ENCODE measurements at places on chromosomes 16 and 17.

GRCh38 chr16:8832717-8833105 lies 35.1 kb downstream of the PMM2 start:
- DNase-seq = no peak

DNA sequence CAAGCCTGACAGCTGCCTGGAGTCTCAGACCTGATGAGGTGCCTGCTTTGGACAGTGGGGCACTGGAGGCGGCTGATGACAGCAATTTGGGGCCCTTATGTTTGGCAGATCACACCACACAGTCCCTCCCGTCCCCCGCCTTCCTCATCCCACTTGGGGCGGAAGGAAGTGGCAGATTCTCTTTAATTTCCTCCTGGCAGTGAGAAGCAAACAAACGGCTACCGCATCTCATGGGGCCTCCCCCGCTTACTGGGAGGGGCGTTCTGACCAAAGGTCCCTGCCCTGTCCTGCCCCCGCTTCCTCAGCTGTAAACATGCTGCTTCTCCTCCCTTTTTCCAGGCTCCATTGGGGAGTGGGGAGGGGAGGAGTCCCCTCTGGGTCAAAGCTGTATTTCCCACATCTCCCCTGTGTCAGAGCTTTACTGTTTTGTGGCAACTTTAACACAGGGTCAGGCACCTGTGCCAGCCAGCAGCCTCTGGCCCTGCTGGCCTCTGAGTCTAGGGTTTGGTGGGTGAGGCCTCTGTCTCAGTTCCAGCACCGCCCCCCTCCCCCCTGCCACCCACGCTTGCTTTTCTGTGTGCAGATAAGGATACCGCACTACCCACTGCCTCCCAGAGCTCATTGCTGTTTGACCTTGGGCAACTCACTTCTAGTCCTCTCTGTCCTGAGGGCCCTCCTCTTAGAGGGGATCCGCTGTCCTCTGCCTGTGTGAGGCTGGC lies 5.4 kb upstream of the NFATC3 start:
- DNase-seq = no peak

- DNase-seq = no peak
Measured at GRCh38 chr16:68734782-68735181, 2.3 kb upstream of the CDH1 start.

- no peak for DNase-seq
Measured at GRCh38 chr17:8818047-8818446, 18.9 kb upstream of the MFSD6L start.

- no peak for DNase-seq
Measured at GRCh38 chr17:1197379-1197778, 17.6 kb upstream of the ABR start.

DNA sequence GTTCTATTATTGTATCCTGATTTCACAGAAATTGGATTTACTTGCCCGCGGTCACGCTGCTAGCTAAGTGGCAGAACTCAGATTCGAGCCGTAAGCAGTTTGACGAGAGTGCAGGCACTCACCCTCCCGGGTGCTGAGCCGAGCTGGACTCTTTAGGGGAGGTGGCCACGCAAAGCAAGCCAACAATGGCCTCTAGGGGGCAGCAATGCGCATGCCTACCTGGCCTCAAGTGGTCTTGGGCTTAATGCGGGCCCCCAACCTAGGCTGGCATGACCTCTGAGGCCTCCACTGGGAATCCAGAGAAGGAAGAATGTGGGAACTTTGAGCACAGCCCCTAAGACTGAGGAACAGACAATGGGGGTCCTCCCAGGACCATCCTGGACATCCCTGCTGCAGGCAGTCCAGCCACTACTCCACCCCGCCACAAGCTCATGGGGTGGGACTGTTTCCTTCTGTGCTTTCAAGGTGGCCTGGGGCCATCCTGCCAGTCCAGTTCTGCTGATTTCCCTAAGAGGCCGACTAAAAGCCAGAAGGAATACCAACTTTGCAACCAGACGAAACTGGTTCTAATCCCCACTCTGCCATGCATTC lies 276.5 kb downstream of the XYLT1 start:
- DNase-seq = no peak

DNA sequence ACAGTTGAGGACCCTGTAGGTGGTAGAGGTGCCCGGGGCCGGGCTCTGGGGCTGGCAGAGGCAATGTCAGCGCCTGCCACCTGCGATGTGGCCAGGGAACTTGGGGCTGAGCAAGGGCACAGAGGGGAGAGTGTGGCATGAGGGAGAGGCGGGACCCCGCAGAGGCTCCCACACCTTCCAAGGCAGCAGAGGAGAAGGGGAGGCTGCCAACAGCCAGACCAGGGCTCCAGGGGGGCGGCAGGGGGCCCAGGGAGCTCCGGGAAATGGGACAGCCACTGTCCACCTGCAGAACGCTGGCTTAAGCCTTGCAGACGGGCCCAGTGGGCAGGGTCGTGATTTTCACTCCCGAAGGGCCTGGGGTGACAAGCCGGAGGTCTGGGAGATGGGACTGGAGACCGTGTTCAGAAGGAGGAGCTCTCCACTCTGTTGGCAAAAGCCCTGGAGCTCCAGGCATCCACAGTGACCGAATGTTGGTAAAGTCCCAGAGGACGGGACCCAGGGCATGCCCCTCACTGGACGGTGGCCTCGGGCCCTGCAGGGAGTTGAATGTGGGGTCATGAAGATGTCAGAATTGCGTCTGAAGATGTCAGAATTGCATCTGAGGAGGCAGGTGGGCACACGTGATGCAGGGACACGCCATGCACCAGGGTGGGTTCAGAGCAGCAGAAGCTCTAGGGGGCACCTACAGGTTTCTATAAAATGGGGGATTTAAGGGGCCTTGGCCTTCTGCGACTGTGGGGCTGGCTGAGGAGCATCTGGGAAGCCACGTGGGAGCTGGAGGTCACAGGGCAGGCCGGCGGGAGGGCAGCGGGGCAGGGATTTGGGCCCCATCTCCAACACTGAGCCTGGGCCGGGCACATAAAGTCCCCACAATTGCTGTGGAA lies 18.6 kb downstream of the CD7 start:
- no peak for DNase-seq

GRCh38 chr16:27972500-27972899 lies 91.0 kb downstream of the GSG1L start:
- no peak for DNase-seq

DNA sequence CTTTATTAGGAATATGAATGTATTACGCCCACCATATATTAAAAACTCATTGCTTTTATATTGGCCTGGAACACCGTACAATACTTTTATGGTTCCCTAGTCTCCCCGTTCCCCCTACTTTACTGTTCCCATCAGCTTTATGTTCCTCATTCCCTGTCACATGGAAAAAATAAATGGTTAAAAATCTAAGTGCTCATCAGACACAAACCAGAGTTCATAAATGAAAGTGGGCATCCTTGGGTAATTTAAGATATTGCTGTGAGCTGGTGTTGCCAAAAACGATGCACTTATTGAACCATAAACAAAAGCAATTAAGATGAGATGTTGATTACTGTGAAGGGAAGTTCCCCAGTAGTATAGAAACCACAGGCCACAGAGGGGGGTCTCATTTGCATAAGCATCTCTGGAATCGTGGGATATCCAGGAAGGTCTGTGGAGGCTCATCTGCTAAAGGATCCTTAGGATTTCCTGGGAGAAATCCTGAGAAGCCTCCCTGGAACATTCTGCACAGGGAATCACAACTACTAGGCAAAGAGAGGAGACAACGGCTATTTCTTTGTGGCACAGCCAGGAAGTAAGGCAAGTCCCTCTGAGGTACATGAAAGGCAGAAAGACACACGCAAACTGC lies 591.4 kb upstream of the CDH11 start:
- no peak for DNase-seq

GRCh38 chr17:64255764-64256163 lies 7.3 kb downstream of the TEX2 start:
- DNase-seq = no peak

DNA sequence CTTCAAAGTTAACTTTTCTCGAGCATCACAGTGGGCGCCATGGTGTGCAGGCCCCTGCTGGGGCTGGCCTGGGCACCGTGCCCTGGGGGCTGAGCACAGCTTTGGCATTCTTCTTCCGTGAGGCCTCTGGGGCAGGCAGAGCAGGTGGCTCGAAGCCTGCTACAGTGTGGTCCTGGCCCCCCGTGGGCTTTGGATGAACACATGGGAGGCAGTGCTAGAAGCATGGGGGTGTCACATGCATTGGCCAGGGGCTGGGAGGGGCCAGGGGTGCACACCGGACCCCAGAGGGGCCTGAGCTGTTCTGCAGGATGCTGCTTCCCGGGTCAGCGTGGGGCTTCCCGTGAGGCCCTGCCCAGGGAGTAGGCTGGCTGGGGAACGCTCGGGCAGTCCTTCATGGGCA lies 12.1 kb upstream of the C16orf74 start:
- DNase-seq = no peak

GRCh38 chr16:86077243-86077940 lies 178.4 kb downstream of the IRF8 start:
- no peak for DNase-seq

DNA sequence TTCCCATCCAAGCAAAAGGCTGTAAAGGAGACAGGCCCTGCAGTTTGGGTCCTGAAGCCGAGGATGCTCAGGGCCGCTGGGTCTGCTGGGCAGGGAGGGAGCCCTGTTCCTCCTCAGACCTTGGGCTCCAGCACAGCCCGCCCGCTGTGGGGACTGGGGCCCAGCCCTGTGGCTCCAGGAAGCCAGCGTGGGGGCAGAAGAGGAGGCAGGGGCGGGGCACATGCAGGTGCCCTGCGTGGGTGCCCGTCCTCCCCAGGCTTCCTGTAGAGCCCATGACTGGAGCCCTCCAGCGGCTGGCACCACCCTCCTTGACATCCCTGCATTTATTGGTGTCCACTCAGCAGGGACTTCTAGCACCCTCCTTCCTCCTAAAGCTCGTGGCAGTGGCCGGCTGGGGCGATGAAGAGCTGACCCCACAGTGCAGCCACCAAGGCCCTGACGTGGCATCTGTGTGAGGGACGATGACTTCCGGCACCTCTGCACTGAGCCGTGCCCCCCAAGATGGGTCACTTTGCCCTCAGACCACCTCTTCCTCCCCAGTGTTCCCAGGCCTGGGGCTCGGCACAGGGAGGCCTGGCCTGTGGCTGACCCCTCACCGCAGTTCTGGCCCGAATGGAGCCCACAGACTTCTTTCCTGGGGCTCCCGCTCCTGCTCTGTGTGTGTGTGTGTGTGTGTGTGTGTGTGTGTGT lies 9.9 kb downstream of the PRSS27 start:
- no peak for DNase-seq

GRCh38 chr17:40542558-40543411 lies 22.5 kb downstream of the CCR7 start:
- DNase-seq = peak; percentile 97

DNA sequence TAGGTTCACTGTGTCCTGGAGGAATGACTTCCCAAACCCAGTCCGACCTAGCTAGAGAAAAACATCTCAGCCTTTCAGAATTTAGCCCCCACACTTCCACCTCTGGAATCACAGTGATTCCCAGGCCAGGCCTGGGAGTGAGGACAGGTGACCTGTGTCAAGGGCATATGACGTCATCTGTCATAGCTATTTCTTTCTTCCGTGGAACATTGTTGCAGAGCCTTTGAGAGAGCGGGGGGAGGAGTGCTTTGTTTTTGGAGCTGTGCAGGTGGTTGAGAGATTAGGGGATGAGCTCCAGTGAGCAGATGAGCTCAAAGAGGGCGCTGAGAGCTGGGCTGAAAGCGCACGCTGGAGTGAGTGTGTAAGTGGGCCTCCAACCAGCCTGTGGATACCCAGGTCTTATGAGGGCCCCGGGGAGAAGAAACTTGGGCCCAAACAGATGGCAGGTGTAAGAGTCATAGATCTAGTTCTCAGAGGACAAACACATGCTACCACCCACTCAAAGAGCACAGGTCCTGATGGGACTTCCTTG lies 344.8 kb downstream of the SNX29 start:
- DNase-seq = no peak

DNA sequence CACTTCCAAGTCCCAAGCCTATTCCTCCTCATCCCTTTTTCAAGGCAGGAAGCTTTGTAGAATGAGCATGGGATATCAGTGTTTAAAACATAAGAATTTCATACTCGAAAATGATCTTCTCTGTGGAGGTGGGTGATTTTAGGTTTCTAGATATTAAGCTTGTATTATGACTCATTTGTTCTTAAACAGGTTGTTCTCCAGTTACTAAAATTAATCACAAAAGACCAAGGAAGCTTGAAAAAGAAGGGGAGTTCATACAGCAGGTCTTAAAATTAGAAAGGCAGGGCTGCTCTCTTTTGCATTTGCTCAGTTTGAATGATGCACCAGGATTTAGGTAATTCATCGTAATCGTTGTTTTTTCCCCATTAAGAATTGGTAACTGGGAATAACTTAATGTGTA lies 208.7 kb downstream of the PRKCA start:
- no peak for DNase-seq

Data from right atrium auricular region (tissue), 2 donors.